ENCODE measurements at places on chromosomes 7 and 10.

- no peak for DNase-seq
Observed at GRCh38 chr10:122555442-122555841, 5.1 kb upstream of the DMBT1 start.

- no peak for DNase-seq
Observed at GRCh38 chr7:122604251-122604650, 94.7 kb downstream of the RNF133 start.

DNA sequence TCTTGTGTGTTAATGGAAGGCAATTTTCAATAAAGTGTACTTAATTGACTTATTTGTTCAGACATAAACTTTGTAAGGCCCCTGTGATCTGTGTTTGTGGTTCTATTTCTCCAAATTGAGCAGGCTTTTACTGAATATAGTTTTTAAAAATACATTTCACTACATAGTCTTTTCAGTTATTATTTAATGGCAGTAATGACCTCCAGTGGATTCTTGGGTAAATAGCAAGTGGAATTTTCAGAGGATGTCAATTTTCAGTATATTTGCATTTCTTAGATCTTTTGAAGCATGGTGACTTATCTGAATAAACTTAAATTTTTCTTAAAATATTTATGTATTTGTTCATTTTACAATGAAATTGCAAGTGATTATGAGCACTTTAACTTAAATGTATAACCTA, 203.1 kb upstream of the PCLO start:
- no peak for DNase-seq

- no peak for DNase-seq
Observed at GRCh38 chr7:117950601-117951260, 77.5 kb upstream of the CTTNBP2 start.

DNA sequence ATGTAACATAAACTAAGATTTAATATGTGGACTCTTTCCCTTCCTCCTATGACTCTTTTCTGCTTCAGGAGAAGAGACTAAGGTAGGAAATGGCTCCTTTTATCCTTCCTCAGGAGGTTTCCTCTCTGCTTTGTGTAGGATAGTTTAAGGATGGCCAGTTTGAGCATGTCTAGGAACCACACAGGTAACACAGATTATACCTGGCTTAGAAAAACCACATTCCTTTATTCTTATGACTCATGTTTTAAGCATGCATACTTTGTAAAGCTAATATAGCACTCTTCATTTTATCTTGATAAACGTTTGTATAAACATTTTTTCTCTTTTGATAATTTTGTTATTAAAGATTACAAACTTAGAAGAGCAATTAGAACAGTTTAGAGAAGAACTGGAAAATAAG, 57.8 kb downstream of the CYP51A1 start:
- DNase-seq, result no peak

GRCh38 chr7:125061776-125062397, 132.3 kb upstream of the POT1 start:
- DNase-seq, result no peak

- no peak for DNase-seq
Observed at GRCh38 chr7:69208848-69209247, 389.4 kb upstream of the AUTS2 start.

DNA sequence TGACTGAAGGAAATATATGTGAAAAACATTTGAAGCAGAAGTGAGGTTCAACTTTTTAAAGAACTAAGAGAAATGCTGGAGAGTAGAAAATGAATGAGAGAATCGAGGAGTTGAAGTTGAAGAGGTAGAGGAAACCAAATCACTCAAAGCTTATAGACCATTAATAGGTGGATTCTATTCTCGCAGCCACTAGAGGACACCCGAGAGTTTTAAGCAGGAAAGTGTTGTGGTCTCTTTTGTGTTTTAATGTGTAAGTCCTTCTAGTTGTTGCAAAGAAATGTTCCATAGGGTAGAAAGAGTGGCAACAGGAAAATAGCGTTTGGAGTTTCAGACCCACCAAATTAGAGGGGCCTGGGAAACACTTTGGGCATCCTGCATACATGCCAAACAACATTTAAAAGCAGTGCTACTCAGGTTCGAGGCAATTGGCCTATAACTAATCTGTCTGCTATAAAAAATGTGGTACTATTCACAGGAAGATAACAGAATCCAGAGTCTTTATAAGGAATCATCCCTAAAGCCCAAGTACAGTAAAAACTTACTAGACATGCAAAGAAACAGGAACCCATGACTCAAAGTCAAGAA, 75.3 kb upstream of the TAS2R16 start:
- DNase-seq, result no peak

GRCh38 chr10:102801978-102802377, 35.2 kb downstream of the CYP17A1 start:
- DNase-seq, result peak; percentile 24

GRCh38 chr10:130015075-130015695, 51.1 kb upstream of the EBF3 start:
- DNase-seq, result no peak

- no peak for DNase-seq
Observed at GRCh38 chr7:98978672-98979071, 100.3 kb downstream of the TRRAP start.

- DNase-seq, result no peak
Observed at GRCh38 chr7:155961241-155962190, 149.3 kb upstream of the SHH start.

- no peak for DNase-seq
Observed at GRCh38 chr7:86844608-86845007, 200.9 kb downstream of the GRM3 start.

- no peak for DNase-seq
Observed at GRCh38 chr7:12152196-12152918, 58.7 kb upstream of the TMEM106B start.

GRCh38 chr10:42738679-42739078, 43.9 kb upstream of the BMS1 start:
- no peak for DNase-seq

DNA sequence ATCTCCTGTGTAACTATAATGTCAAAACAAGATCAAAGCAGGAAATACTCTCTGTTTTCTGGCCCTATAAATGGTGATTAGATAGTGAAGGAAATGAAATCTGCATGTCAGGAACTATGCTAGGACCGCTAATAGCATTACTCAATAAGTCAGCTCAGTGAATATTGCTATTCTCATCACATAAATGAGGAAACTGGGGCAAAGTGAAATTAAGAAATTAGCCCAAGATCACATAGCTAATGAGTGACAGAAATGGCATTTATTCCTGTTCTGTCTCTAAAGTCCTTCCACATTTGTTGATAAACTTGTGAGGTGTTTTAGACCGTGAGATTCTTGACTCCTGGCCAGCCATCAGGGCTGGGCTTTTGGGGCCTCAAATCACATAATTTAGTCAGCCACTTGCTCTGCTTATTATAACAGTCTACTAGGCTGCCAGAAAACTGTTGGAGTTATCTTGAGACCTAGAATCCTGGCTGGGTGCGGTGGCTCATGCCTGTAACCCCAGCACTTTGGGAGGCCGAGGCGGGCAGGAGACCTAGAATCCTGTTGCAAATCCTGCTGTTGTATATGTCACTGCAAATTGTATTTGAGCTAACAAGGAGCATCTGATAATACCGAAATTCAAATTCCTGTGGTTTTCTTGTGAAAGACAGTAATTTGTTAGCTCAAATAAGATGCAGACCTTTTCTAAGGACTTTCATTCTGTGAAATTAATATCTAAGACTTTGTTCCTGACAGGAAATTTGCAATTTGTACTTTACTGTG, 66.5 kb upstream of the SHTN1 start:
- no peak for DNase-seq

- peak; percentile 11 for DNase-seq
Observed at GRCh38 chr7:82722946-82723345, 279.4 kb upstream of the CACNA2D1 start.

GRCh38 chr10:34433241-34434076, 381.6 kb downstream of the PARD3 start:
- no peak for DNase-seq

GRCh38 chr7:92994901-92995300, 122.9 kb downstream of the SAMD9 start:
- no peak for DNase-seq

DNA sequence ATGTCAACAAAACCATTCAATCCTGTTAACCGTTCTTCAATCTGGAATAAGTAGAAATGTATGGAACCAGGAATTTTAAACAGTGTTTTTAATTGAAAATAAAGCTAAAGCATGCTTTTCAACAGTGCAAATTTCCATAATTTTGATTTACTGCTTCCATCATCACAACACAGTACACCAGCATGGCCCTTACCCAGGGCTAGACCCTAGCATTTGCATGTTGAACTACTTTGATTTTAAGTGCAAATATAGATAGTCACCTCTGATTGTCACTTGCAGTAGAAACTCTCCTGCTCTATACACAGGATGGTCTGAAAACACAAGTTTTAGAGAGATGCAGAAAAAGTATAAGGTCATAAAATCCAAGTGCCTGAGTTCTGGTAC, 12.1 kb downstream of the SKIDA1 start:
- no peak for DNase-seq

GRCh38 chr7:18496341-18496700, 772 bp downstream of the HDAC9 start:
- no peak for DNase-seq

DNA sequence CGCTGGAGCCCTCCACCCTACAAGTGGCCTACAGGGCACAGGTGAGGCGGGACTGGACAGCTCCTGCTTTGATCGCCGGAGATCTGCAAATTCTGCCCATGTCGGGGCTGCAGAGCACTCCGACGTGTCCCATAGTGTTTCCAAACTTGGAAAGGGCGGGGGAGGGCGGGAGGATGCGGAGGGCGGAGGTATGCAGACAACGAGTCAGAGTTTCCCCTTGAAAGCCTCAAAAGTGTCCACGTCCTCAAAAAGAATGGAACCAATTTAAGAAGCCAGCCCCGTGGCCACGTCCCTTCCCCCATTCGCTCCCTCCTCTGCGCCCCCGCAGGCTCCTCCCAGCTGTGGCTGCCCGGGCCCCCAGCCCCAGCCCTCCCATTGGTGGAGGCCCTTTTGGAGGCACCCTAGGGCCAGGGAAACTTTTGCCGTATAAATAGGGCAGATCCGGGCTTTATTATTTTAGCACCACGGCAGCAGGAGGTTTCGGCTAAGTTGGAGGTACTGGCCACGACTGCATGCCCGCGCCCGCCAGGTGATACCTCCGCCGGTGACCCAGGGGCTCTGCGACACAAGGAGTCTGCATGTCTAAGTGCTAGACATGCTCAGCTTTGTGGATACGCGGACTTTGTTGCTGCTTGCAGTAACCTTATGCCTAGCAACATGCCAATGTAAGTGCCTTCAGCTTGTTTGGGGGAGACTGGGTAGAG, at the start of gene COL1A2:
Gene COL1A2, plus strand, starts transcription at position 459 of the 704 bp plus-strand sequence. Its CDS starts 137 bp downstream, at position 596.
- no peak for DNase-seq

DNA sequence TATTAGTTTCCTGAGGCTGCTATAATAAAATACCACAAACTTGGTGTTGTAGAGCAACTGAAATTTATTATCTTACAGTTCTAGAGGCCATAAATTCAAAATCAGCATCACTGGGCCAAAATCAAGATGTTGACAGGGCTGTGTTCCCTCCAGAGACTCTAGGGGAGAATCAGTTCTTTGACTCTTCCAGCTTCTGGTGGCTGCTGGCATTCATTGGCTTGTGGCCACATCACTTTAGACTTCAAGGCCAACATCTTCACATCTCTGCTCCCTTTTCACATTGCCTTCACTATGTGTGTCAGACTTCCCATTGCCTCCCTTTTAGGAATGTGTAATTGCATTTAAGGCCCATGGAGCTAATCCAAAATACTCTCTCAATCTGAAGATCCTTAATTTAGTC, 1.6 kb upstream of the MRPS33 start:
- DNase-seq, result no peak

Data from HL-60 (cell line).